ENCODE measurements at places on chromosomes 4 and X.
A peak's percentile ranks its signal among the peaks of the same experiment; 100 is the strongest.

DNA sequence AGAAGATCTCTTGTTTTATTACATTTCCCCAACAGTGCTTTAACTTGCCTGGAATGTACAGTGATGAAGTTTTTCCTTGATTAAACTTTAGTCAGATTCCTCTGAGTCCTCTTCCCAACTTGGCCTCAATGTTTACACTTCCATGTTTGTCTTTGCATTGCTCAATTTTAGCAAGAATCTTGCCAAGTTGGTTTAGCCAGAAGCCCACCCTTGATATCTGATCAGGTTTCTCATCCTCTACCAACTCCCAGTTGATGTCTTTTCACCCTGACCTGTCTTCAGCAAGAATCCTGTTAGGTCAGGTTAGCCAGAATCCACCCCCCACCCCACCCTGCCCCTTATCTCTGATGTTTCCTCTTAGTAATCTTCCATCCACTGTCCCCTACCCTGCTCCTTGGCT lies 120.9 kb downstream of the MBNL3 start:
- DNase-seq, result no peak

- no peak for DNase-seq
Measured at GRCh38 chrX:129760155-129760554, 19.6 kb upstream of the SASH3 start.

DNA sequence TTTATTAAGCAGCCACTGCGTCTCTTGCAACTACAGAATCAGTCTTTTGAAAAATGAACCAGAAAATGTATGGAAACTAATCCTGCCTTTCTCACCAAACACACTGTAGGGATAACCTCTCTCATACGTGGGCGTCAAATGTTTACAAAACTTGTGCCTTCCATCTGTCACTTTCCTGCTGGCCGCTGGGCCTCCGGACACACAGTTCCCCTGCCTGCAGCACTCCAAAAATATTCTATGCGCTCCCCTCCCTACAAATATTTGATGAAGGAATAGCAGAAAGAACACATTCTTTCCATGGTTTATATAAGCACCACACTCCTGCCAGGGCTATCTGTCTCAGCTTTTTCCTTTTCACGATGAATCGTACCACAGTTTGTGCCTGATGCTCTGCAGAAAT lies 14.9 kb upstream of the CYTL1 start:
- DNase-seq, result no peak

DNA sequence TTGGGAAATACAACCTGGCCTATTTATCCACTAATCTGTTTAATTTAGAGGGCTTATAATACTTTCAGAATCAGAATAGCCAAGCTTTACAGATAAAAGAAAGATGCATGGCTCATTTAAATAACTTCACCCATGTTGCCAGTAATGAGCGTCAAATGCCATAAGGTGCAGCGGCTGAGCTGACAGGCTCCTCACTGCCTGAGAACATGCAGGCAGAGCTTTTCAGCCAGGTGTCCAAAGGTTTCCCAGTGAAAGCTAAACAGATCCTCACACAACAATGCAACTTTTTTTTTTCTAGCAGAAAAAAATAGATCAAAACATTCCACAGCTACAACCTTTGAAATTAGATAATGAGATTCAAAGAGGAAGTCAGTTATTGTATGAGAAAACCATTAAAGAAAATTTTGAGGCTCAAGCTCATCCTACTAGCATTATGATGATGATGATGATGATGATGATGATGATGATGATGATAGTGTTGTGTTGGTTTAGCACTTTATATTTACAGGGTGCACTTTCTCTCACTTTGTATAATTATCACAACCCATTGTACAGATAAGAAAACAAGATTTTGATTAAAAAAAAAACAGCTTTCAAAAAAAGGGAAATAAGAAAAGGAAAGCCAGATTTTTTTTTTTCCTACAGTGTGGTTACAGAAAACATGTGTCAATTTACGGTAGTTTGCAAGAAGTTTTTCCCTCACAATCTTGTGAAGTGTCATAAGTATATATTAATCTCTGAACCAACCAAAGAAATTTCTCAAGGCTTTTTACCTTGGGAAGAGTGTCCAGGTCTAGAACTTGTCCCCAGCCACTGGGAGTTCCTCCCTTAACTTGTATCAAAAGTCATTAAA lies 12.2 kb upstream of the TNIP3 start:
- DNase-seq, result no peak

DNA sequence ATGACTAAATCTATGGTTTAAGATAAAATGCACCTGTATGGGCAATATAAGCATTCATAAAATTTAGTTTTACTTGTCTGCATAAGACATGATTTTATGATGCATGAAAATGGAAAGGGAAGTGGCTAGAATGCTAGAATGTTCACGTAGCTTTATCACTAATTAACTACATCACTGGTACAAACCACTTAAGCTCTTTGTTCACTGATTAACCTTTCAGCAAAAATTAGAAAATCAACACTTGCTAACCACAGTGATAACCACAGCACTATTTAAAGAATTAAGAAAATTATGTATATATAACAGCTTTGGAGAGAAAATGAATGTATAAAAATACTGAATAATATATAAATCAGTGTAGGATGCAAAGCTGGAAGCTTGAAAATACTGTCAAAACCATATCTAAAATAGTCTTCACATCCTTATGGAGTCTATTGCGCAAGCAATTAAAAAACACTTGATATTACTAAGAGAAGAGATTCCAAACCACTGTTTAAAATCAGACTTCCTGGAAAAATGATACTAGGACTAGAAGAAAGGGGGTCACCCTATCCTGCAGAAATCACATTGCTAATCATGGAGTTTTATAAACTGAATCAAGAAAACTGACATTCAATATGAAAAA lies 51.9 kb downstream of the EFHC2 start:
- no peak for DNase-seq

- DNase-seq, result no peak
Measured at GRCh38 chr4:87904639-87905160, 70.8 kb upstream of the SPP1 start.

GRCh38 chrX:55144697-55145096 lies 55.9 kb downstream of the PAGE2 start:
- no peak for DNase-seq

- no peak for DNase-seq
Measured at GRCh38 chrX:45266456-45266855, 65.8 kb upstream of the DIPK2B start.

DNA sequence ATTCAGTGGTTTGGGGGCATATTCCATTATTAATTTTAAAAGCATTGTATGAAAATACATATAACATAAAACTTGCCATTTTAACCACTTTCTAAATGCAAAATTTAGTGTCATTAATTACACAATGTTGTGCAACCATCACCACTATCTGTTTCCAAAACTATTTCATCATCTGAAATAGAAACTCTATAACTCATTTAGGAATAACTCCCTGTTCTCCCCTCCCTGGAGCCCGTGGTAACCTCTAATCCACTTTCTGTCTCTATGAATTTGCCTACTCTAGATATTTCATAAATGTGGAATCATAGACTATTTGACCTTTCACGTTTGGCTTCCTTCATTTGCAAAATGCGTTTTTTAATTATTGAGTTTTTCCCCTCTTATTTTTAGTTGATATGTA lies 101.4 kb upstream of the GPC4 start:
- DNase-seq, result peak; percentile 19

- DNase-seq, result no peak
Measured at GRCh38 chr4:71366766-71367165, 27.9 kb downstream of the SLC4A4 start.

DNA sequence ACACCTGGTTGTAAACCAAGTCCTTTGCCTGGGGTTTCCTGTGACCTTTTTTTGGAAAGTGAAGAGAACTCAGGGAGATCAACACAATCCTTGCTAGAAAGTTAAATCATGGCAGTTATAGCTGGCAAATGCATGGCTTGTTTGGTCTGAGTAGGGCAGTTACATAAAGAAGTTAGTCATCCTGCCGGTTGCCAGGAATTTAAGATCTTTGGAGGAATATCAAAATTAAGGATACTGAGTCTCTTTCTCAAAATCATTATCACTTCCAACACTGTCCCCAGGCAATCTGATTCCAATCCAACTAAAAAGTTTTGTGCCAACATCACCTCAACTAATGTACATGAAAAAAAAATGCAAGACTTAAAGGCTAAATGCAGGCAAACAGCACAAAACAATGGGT lies 40.3 kb downstream of the C4orf54 start:
- no peak for DNase-seq

DNA sequence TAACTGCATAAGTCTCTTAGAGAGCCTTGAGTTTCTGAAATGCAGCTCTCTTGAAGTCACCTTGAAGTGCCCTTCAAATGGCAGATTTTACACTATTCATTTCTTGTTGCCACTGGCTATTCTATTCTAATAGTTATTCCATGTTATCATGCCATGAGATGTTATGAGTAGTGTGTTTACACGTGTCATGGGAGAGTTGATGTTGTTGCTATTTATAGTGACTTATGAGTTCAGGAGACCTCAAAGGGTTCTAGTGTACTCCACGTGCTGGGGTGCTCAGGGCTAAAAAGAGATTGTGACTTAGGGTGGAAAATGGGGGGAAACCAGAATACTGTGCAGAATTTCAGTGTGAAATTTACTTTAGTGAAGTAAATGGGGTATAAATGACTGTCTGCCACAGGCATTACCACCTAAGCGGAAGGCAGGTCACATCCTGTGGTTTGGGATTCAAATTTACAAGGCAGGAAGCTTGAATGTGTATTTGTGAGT lies 77.1 kb upstream of the SLC4A4 start:
- no peak for DNase-seq

- DNase-seq, result peak; percentile 20
Measured at GRCh38 chr4:53706422-53707032, 115.2 kb upstream of the LNX1 start.

- DNase-seq, result no peak
Measured at GRCh38 chr4:74161666-74162450, 3.9 kb downstream of the MTHFD2L start.

- DNase-seq, result no peak
Measured at GRCh38 chr4:26073886-26074560, 160.0 kb downstream of the SMIM20 start.

GRCh38 chr4:150012851-150013360 lies 65.3 kb upstream of the DCLK2 start:
- DNase-seq, result no peak

GRCh38 chr4:54924891-54925290 lies 200.5 kb downstream of the KDR start:
- no peak for DNase-seq

DNA sequence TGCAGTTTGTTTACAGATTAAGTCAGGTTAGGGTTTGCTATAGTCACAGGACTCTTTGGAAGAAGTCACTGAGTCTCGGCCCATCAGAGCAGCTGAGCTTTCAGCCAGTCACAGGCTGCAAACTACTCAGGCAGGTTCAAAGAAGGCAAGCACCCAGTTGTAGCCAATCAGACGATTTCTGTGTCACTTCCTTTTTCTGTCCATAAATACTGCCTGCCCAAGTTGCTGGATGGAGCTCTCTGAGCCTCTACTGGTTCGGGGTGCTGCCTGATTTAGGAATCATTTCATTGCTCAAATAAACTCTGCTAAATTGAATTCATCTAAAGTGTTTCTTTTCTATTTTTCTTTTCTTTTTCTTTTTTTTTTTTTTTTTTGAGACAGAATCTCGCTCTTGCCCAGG lies 7.3 kb upstream of the SH3BP2 start:
- peak; percentile 79 for DNase-seq

DNA sequence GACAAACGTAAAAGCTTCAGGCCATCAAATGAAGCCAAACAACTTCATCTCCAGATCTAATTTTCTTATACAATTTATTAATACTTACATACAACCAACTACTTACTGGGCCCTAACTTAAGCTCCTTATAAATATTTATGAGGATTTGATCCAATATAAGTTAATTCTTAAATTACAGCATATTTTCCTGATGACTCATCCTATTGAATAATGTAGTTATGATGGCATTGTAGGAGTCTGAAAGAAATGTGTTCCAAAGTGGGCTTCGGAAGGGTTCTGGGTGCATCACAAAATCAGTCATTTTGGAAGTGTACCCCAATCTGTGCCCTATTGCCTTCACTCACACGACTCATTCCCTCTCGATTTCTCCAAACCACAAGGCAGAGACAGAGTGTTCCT lies 455.1 kb upstream of the CTSO start:
- DNase-seq, result no peak

DNA sequence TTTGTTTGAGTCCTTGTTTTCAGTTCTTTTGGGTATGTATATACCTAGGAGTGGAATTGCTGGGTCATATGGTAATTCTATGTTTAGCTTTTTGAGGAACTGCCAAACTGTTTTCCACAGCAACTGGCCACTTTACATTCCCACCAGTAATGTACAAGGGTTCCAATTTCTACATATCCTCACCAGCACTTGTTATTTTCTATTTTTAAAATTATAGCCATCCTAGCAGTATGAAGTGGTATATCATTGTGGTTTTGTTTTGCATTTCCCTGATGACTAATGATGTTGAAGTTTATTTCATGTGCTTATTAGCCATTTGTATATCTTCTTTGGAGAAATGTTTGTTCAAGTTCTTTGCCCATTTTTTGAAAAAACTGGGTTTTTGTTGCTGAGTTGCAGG lies 39.6 kb downstream of the TMEM164 start:
- peak; percentile 30 for DNase-seq

DNA sequence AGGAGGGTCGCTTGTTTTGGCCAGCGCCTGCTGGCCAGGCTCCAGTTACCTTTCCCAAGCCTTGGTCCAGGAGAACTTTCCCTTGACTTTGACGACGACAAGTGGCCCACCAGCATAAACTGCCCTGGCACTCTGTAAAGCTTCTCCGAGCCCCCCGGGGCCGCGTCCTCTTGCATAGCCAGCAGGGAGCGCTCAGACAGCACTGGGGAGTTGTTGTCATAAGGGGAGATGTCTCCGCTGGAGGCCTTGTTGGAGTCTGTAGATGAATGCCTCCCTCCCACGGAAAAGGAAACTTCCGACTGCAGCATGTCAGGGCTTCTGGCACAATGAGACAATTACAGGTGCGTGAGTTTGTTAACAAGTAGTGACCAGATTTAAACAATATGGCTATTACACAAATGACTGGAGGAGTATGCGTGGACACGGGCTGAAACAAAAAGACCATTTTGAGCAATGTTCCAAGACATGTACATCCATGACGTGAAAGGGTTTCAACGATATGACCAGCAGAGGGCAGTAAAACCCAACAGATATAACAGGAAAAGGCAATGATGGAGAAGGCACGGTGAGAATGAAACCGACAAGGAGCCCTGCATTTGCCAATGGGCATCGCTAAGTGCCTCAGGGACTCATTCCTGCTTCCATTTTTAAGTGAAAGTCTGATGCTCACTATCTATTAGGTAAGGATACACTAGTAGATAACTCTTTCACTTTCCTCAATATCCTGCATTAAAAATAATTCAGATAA lies 33.0 kb downstream of the HCCS start:
- peak; percentile 63 for DNase-seq

DNA sequence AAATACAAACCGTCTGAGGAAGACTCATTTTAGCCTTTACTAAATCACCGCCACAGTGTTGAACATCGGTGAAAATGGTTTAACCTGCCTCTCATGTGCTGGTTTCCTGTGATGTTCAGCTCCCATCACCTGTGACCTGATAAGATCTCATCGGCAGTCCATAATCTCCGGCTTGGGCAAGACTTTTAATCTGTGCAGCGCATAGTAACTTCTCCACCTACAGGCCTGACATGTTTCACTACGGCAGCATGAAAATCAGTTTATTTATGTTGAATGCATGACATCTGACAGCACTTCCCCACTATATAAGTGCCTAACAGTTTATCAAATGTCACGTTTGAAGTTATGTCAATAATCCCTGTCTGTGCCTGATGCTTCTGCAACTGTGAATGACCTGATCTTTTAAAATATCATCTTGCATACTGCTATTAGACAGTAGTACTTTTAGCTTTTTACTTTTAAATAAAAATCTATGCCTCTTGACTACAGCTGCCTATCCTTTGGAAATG lies 1919.8 kb upstream of the AGA start:
- no peak for DNase-seq

Data from CD14-positive monocyte (primary cell).